ENCODE measurements at places on chromosomes 12 and 14. TPM values are rescaled to one million over a fixed set of nuclear protein-coding genes. Genes with fewer than 3 reads are reported as not detected.

KCNC2 gene
- total RNA-seq: not detected

STYK1 gene
- total RNA-seq: 0.40 TPM

WDR89 gene
- 15.0 TPM for total RNA-seq

IRF9 gene
- 92.3 TPM for total RNA-seq

CCDC60 gene
- not detected for total RNA-seq

Measured in thyroid gland (tissue), 4 donors.